ENCODE measurements at places on chromosomes 6 and 20. TPM values are rescaled to one million over a fixed set of nuclear protein-coding genes. Genes with fewer than 3 reads are reported as not detected.
A peak's percentile ranks its signal among the peaks of the same experiment; 100 is the strongest.

DNA sequence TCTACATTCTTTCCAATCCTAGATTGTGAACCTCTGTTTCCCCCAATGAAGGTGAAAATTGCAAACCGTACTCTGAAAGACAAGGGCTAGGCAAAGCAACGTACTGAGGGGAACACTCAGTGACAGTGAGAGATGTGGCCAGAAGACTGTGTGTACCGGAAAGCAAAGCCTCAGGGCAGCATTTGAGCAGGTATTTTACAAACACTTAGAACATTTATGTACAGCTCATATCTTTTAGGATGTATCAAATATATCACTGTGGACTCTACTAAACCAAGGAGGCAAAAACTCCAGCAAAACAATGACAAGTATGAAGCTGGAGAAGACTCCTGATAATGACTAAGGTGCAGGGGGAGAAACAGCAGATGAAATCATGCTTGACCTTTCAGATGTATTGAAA, 236.9 kb downstream of the FOXC1 start:
- DNase-seq = no peak

Gene FOXQ1
- not detected for total RNA-seq

DNA sequence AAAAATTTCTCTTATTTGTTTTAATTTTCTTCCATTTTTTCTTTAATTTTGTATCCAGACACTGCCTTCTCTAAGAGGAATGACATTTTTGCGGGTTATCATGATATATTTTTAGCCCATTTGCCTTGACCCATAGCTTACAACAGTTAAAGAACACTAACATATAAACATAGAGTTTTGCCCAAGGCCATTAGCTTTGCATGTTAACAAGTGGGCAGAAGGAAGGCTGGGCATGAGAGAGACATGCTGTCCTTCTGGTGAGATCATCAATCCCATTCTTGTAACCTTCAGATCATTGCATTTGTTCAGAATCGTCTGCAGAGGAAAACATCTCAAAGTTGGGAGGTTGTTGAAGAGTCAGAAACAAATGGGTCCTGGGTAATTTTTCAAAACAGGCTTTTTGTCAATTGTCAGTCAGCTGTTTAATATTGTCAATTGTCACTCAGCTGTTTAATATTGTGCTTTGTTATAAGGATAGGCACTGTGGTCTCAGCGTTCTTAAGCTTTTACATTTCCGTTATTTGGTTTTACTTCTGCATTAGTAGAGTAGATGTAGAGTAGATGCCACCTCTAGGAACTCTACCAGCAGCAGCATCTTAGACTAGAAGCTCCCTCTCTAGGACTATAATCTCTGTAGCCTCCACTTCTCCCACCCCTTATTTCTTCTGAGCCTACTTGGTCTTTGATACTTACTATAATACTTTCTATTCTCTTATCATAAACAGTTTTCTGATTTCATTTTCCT, 243.1 kb downstream of the ESR1 start:
- DNase-seq = no peak

DNA sequence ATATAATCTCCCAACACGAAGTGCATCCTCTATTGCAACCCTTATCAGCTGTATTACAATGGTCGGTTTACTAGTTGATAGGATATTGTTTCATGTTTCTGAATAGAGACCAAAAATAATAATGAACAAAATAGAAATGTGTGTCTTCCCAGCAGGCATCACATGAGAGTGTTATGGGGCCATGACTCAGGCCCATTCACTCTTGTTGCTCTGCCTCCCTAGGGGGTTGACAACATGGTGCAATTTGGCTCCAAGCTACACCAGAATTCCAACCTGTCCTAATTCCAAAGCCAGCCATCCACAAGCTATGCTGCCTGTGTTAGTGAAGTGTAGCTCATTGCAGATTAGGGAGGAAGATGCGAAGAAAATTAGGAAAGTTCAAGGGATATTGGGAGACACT, 13.1 kb upstream of the SAYSD1 start:
- DNase-seq = no peak

DNA sequence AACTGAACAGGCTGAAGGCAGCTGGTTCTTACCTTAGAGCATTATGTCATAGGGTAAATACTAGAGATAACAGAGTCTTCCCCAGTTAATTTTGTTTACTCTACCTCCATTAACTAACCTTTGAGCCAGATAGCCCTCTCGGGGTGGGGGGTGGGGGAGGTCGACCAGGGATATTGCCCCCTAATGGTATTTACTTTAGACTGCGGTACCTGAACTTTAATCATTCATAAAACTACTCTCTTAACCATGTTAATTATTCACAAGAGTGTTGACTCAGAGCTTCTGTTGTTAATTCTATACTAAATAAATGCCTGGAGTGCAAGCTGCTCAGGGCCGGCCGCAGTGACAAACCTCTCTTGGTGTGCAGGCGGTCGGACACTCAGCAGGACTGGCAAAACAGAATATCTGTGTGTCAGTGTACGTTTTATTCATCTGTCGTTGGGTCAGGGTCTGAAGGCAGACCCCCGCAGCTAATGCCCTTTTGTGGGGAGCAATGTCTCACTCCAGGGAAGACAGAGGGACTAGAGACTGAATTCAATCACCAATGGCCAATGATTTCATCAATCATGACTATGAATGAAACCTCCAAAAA, 152.4 kb upstream of the COL21A1 start:
- DNase-seq = no peak

DNA sequence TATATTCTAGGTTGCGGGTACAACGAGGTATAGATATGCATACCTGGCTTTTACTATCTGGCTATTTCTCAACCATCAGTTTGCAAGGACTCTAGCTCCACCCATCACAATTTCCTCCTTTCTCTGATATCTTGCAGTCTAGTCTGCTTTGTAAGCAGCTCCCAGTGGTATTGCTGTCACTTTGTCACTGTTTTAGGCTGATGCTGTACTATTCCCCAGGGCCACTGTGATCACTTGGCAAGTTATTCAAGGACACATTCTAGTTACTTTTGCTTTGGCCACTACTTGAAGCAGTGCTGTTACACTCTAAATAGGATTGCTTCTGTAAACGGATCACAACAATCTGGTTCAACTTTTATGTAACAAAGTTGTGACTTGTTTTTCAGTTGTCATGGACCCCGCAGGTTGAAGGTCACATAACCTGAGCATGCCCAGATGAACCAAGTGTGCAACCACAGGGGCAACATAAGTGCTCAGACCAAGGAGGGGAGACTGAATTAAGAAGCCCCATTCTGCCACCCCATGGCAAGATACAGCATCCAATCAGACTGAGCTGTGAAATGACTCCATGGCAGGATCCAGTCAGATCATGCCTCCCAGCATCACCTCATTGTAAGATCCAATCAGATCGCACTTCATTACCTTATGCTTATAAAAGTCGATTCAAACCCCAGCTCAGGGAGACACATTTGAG, 588.4 kb upstream of the CITED2 start:
- DNase-seq = no peak

Gene FLRT3
- not detected for total RNA-seq

- DNase-seq = no peak
These were observed 23.5 kb downstream of the CARMIL1 start for GRCh38 chr6:25302677-25303128.

DNA sequence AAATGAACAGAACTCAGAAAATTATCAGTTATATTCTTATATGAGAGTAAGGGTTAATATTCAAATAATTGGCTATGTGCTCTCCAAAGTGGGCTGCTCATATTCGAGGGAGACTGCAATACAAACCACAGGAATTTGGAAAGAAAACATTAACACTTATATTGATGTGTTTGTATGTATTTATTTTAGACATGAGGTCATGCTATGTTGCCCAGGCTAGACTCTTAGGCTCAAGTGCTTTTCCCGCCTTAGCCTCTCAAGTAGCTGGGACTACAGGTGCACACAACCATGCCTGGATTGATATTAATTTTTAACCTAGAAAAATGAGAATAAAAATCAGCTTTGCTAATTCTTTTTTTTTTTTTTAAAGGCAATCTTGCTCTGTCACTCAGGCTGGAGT, 35.0 kb downstream of the BTBD9 start:
- DNase-seq = no peak

- DNase-seq = peak; percentile 45
These were observed 655 bp downstream of the FAM184A start for GRCh38 chr6:119077643-119078375.

- DNase-seq = no peak
These were observed 225.3 kb upstream of the EPHA7 start for GRCh38 chr6:93644611-93645010.

Gene SLC17A3
- total RNA-seq = 2.4 TPM

GRCh38 chr6:121584586-121585369, 149.3 kb downstream of the GJA1 start:
- no peak for DNase-seq

DNA sequence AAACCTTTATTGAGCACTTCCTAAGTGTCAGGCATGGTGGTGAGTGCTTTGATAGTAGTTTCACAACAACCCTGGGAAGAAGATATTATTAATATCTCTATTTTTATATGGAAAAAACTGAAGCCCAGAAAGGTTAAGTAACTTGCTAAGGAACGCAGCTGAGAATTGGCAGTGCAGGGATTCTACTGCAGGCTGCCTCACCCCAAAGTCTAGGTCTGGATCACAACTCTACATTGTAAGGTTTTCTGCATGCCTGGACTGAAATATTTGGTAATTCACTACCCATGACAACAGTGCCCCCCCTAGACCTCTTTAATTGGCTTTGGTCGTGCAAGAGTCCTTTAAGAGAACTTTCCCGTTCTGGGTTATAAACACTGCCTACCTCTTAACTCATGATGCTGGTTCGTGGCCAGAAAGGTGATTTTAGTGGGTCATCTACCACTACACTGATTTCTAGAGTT, 67.1 kb upstream of the KCNQ5 start:
- DNase-seq = no peak

DNA sequence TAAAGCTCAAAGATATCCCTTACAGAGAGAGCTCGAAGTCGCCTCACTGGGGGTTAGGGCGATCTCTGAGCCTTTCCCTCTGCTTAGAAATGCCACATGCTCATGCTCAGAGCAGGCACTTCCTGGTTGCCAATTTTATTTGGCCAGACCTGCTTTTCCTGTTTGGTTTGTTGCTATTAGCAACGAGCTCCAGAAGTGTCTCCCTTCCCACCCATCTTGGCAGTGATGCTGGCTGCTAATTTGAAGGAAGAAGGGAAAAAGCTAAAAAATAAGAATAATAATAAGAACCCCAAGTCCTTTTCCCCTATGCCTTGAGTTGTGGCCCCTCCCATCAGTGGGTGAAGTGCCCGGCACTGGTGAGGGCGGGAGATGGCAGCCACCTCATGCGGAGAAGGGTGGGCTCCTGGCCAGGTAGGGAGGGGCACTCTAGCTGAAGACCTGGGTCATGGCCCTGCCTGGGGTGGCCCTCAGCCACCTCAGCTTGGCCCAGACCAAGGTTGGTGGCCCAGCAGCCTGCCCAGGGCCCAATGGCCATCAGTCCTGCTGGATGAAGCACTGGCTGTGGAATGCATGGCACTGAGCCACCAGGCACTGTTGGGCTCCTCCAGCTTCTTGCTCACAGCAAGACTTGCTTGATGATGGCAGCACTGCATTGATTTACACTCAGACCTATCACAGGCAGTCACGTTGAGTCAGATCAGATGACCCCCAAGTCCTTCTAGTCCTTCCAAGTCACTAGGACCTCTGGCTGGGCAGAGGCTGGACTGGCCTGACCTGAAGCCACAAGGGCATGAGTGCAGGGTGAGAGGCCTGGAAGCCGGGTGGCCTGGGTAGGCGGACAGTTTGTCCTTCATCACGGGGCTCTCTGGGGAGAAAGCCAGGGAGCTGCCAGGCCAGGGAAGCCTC, 79.0 kb downstream of the SYNJ2 start:
- DNase-seq = no peak

- no peak for DNase-seq
These were observed 1.6 kb downstream of the DNAJC5 start for GRCh38 chr20:63896264-63897105.

DNA sequence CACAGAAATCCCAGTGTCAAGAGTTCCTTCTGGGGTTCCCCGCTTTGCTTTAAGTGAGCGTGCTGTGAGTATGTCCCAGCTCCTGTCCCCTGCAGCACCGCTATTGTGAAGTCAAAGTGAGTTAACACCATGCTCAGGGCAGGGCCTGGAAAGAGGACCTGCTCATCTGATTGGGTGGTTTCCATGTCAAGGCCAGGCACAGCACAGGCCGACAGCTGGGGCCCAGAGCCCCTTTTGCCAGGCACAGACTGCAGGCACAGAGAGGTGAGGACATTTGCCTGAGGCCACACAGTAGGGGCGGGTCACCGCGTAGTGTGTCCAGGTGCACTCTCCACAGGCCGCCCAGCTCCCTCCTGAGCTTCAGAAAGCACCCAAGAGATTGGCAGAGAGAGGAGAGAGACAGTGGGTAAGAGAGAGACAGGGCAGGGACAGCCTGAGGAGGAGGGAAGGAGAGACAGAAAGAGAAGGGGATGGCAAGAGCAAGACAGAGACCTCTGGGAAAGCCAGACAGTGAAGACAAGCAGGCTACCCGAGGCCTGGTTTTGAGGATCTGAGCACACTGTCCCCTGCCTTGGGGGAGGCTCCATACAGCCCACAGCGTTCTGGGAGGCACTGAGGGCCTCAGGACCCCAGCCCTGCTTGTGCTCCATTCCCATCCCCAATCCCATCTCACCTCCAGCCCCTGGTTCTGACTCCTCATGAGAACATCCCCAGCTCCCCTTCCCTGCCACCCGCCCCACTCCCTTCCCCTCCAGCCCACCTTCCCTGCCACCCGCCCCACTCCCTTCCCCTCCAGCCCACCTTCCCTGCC, 6.5 kb upstream of the BPIFB1 start:
- no peak for DNase-seq

- DNase-seq = no peak
These were observed 41.7 kb downstream of the RIOK1 start for GRCh38 chr6:7431313-7431673.

DNA sequence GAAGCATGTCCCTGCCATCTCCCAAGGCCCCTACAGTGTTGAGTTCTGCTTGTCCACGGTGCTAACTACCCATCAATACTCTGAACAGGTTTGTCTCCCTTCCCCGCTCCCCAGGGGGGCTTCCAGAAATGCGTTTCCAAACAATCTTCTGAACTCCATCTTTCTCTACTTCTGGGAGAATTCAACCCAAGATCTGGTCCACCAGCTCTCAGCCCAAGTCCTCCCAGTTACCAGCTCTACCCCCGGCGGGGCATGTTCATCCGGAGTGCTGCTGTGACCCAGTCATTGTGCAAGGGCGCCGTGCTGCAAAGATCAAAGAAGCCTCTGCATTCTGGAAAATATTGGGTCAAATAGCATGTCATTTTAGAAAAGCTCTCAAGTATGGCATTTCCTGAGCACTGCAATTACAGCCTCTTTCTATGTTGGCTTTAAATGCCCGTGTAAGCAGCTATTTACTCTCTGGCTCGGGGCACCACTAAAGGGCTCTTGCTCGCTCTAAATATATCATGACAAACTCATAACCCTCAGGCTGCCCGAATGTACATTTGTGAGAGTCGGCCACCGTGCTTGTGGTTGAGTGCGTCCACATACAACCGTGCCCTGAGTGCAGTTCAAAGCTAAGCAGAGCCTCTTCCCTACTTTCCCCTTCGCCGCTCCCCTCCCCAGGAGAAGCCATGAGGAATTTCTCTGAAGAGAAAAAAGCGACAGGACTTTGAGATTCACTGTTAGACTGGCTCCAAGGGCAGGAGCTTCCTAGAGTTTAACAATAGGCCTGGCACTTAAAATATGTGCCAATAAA, 71.6 kb downstream of the BANF2 start:
- no peak for DNase-seq
